Erythroblast (primary cell): ENCODE measurements at places on chromosomes 5 and 9.

DNA sequence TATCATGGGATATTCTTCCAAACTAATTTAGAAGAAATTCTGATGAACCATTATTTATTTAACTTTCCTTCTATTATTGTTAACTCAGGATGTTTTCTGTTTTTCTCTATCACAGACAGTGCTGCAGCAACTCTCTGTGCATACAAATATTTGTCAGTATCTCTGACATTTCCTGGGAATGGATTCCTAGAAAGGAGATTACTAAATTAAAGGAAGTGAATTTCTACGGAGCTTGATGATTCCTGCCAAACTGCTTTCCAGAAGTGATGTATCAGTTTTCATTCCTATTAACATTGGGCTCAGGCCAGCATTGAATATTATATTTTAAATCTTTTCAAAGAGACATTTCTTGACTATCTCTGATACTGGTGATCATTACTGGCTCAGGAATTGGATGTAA is 26.0 kb upstream of the MAST4 start:
- DNase-seq = no peak

- DNase-seq = no peak
Observed at GRCh38 chr5:178083922-178084321, 29.4 kb upstream of the N4BP3 start.

DNA sequence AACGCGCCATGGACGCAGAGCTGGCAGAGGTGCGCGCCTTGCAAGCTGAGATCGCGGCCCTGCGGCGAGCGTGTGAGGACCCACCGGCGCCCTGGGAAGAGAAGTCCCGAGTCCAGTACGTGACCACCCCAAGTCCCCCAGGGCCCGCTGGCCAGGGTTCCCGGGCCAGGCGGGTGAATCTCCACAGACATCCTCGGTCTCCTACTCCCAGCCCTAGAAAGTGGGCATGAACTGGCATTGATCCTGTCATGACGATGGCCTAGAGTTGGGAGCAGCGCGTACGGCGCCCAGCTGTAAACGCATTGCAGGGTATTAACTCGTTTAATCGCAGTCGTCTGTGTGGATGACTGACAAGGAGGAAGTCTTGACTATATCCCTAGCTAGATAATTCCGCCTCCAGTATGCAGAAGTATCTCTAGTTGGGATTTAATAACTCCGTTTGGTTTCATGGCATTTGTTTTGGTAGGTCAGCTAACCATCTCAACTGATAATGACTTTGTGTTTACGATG is 293 bp downstream of the CENPP start:
- DNase-seq = peak; percentile 75

DNA sequence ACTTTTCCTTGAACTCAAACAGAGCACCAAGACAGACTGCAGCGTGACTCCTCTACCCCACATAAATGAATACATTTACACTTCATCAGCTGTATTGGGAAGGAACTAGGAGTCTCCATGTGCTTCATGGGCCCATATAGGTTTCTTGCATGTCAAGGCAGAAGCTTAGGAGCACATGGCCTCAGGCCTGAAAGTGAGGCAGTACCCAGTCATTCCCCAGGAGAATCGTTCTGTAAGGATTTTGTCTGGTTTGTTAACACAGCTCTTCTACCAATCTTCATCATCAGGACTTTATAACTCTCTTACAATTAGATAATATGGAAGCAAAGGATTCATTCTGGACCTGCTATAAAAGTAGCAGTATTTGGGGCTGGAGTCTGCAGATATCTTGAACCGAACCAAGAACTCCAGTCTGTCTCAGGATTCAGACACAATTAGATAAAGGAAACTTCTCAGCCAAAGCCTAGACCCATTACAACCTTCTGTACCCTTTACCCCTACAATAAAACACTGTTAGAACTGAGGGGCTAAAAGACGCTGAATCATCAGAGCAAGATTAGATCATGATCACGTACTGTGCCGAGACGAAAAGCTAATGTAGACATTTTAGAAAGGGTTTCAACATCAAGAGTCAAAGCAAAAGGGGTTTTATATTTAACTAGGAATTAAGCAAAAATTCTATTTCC is 385.5 kb upstream of the SLC30A5 start:
- no peak for DNase-seq

- DNase-seq = no peak
Observed at GRCh38 chr5:178246624-178247279, 14.2 kb upstream of the PHYKPL start.

- no peak for DNase-seq
Observed at GRCh38 chr5:10673017-10673389, 88.0 kb downstream of the DAP start.

GRCh38 chr5:32297181-32298058 is 15.3 kb downstream of the MTMR12 start:
- DNase-seq = peak; percentile 65

GRCh38 chr5:34742061-34742460 is 85.9 kb downstream of the RAI14 start:
- no peak for DNase-seq

DNA sequence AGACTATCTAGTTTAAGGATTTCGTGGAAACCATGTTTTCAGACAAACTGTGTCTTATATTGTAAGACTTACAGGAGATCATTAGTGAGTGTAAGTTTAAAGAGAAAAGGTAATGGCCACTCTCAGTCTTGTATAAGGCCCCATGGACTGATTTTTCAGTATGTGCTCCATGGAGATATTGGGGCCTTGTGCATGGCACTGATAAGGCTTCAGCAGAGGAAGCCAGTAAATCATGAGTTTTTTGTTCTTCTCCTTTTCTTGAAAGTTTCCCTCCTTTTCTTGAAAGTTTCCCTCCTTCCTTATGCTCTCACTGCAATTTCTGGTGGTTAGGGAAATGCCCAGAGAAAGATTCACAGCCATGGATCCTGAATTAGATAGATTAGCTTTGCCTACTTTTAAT is 471.3 kb downstream of the LRRC70 start:
- peak; percentile 58 for DNase-seq

GRCh38 chr9:97594381-97594921 is 38.7 kb downstream of the TSTD2 start:
- DNase-seq = no peak
